RKO (cell line): ENCODE measurements at places on chromosomes 2 and 18.
A peak's percentile ranks its signal among the peaks of the same experiment; 100 is the strongest.

- no peak for DNase-seq
Observed at GRCh38 chr2:103155308-103155707, 393.5 kb downstream of the TMEM182 start.

GRCh38 chr2:120862201-120863060, 126.8 kb downstream of the GLI2 start:
- no peak for DNase-seq

- no peak for DNase-seq
Observed at GRCh38 chr2:26847307-26847654, 651 bp upstream of the DPYSL5 start.

DNA sequence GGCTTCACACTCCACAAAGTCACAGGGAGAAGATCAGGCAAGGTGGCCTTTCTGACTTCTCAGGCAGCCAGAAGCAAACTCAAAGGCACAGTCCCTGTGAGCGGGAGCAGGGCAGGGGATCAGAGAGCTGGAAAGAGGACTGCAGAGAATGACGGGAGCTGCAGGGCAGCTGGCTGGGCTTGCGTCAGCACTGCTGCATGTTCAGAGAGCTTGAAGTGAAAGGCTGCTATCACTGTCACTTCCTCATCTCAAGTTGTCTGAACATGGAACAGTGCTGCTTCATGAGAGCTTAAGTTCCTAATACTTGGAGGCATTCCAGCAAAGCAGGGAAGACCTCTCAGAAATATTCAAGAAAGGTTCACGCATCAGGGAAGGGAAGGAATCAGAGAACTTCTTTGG, 20.4 kb downstream of the TGFBRAP1 start:
- DNase-seq, result no peak

GRCh38 chr2:96764253-96764637, 3.5 kb downstream of the CNNM4 start:
- DNase-seq, result peak; percentile 21

DNA sequence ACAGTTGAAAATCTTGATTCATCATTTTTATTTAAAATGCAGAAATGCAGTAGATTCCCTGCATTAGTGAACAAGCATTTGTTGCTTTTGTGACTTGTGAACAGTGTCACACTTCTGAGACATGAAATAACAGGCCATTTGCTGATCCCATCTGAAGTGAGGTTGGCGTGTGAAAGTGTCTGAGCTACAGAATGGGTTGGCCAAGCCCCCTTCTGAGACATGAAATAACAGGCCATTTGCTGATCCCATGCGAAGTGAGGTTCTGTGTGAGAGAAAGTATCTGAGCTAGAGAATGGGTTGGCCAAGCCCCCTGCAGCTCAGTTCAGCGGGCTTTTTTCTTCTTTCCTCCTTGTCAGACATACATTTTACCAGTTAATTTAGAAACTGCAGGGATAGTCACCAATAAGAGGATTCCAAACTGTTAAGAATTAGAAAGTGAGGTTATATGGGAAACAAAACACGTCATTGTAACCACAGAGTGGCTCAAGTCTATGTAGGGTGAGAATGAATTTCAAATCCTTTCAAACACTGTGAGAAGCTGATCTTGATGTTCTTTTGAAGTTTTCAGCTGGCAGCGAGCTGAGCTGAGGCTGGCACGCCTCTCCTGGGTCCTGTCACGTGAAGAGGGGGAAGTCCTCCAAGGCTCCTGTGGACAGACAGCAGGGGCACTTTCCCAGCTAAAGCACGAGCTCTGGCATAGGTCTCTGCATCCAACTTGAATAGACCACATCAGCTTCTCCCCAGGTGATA, 339.2 kb upstream of the SALL3 start:
- DNase-seq, result no peak

- DNase-seq, result peak; percentile 74
Observed at GRCh38 chr18:61893971-61894750, 1.4 kb upstream of the RNF152 start.

DNA sequence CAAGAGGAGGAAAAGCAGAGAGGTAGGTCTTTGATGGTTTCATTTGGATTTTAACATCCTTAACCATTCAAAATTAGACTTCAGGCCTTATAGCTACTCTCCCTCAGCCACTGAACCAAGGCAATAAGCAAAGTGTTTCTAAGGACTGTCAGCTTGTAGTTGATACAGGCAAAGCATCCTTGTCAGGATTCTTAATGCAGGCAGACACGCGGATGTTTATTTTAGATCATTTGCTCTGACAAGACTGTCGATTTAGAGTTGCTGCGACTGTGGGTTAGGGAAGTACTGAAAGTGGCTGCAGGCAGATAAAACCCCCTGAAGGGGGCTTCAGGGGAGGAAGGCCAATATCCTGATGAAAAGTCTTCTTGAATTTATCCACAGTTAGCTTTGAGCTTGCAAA, 46.6 kb downstream of the CDH20 start:
- no peak for DNase-seq

DNA sequence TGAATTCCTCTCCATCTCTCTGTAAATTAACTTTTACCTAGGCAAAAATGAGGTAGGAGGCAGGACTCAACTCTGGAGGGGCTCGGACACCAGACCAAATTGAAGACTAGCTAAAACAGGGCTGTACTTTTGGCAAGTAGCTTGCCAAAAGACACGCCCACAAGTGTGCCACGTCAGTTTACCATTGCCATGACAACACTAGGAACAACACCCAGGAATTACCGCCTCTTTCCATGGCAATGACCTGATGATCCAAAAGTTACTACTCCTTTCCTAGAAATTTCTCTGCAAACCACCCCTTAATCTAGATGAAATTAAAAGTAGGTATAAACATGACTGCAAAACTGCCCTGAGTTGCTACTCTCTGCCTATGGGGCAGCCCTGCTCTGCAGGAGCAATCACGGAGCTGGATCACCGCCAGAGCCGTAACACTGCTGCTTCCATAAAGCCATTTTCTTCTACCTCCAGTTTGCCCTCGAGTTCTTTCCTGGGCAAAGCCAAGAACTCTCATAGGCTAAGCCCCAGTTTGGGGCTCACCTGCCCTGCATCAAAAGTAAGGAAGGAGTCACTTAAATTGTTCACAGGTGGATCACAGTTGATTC, 66.0 kb upstream of the FAM136A start:
- DNase-seq, result peak; percentile 35

- DNase-seq, result no peak
Observed at GRCh38 chr2:37523814-37524362, 147.6 kb downstream of the CDC42EP3 start.

DNA sequence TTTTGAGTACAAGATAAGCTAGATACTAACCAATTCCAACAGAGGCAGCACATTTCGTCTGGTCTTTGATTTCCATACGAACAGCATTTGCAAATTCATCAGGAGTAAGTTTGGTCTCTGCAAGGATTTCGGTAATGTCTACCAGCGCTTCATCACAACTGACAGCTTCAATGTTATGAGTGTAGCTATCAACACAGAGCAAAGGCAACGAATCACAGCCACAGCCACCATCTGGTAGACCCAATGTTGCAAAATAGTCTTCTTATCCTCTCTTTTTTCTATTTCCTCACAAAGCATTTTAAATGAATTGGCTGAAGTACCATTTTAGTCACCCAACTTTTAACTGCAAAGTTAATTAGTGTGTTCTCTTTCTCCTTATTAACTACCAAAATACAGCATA, 68.3 kb downstream of the REV1 start:
- peak; percentile 22 for DNase-seq

GRCh38 chr2:39409697-39410389, 27.2 kb downstream of the MAP4K3 start:
- no peak for DNase-seq

DNA sequence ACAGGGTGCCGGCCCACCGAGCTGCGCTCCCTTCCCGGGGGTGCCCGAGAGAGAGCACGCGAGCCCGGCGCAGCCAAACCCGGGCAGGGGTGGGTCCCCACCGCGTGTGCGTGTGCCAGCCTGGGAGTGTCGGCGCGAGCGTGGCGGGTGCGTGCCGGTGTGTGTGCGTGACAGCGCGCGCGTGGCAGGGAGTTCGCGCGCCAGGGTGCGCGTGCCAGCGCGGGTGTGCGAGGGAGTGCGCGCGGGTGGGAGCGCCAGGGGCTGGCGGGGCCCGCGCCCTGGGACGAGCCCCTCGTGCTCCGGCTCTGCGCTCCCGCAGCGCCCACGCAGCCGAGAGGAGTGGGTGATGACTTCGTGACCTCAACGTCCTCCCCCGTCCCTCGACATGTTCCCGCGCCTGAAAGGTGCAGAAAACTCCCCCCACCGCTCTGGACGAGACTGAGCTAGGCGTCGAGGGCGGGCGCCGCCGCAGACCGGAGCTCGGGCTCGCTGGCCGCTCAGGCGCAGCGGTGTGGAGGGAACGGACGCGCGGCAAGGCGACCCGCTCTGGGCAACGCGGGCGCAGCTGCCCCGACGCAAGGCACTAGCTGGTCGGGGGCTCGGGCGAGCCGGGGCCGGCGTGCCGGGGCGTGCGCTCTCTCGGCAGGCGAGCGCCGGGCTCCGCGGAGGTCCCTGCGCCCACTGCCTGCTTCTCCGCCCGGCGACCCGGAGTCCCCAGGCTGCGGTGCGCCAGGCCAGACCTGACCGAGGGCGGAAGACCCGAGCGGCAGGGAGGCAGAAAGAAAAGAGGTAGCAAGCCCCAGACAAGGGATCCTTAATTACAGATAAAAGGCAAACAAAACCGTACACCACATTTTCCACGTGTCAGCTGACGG, 582.8 kb downstream of the ZEB2 start:
- no peak for DNase-seq

GRCh38 chr2:72121153-72121552, 26.5 kb downstream of the CYP26B1 start:
- DNase-seq, result no peak

- DNase-seq, result no peak
Observed at GRCh38 chr2:1605102-1606045, 138.9 kb downstream of the PXDN start.

DNA sequence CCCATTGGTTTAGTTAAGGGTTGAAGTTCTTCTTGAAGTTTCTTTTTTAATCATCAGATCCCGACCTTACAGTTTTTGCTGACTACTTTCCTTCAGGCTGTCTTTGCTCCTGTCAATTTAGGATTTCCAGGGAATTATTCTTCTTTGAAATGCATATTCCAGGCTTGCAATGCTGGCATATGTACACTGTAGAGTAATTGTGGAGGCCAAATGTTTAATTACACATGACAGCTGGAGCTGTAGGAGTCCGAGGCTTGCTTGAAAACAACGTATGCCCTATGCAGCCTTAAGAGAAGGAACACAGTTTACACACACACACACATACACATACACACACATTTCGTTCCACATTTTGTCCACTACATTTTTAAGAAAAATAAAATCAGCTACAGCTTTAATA, 602.3 kb downstream of the TMEM182 start:
- no peak for DNase-seq

GRCh38 chr2:203673933-203674332, 32.5 kb upstream of the CD28 start:
- no peak for DNase-seq

DNA sequence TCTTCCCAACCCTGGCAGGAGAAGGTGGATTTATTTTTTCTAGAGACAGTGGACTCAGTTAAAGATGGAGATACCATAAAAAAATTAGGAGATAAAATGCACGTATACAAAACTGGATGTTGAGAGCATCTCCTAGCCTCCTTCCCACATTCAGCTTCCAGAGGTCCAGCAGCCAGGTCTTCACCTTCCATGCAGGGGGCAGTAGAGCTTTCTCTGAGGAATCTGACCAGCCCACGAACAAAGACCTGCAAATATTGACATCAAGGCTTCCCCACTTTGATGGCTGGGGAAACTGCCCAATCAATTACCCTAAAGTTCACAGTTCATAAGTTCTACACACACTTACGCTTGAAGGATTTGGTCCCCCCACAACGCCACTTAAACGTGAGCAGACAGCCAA, 24.5 kb downstream of the AQP4 start:
- DNase-seq, result no peak

DNA sequence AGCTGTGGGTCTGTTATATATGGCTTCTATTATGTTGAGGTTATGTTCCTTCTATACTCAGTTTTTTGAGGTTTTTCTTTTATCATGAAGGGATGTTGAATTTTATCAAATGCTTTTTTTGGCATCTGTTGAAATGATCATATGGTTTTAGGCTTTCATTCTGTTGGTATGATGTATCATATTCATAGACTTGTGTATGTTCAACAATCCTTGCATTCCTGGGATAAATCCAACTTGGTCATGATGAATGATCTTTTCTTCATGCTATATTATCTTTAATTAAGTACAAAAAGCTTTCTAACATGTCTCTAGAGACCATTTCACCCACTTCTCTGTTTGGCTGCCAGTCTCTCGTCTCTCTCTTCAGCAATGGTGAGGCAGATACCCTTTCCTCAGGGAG, 54.2 kb downstream of the MDH1 start:
- no peak for DNase-seq

DNA sequence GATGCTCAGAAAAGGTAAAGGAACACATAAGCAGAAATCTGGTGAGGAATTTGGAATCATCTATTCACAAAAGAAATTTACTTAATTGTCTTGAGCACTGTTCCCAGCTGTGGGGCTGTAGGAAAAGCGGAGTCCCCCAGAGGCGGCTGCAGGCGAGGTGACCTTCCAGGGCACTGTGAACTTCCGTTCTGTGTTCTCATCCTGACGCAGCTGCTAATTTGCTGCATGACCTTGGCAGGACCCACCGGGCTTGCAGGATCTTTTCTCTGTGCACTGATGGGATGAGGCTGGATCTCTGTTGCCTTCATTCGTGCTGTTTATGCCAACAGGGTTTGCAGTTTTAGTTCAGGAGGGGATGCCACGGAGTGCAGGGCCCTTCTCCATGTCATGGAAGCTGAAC, 301.9 kb upstream of the MYT1L start:
- no peak for DNase-seq

GRCh38 chr2:168848225-168848624, 42.0 kb downstream of the SPC25 start:
- DNase-seq, result no peak

DNA sequence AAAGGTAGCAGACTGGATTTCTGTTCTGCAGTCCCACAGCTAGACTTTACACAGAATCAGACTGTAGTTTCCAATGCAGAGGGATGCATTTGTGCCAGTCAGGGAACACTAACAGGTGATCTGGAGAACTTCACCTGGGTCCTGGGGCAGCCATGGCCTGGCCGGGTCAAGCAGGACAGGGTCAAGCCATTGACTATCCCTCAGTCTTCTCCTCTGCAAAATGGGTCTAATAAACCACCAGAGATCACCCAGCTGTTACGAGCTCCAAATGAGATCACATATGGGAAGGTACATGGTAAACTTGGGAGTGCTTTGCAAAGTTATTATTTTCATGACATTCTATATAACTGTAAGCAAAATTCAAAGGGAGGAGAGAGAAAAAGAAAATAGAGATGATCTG, 294.1 kb downstream of the CDCA7 start:
- no peak for DNase-seq

- no peak for DNase-seq
Observed at GRCh38 chr2:32926708-32927084, 20.1 kb upstream of the LTBP1 start.

GRCh38 chr2:86221066-86221684, 21.9 kb downstream of the MRPL35 start:
- peak; percentile 18 for DNase-seq

DNA sequence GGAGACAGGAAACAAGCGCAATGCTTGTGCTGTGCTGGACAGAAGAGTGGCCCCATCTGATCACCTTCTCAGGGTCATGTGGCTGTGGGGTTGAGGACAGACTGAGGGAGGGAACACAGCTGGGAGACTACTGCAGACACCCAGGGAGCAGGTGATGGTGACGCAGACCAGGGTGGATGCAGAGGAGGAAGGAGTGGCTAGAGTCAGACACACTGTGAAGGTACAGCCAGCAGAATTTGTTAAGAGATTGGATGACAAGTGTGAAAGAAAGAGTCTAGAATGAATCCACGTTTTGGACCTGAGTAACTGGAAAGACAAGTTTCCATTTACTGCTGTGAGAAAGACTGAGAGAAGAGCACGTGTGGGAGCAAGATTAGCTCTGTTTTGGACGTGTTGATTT, 15.9 kb upstream of the POMC start:
- no peak for DNase-seq
